RCC 7860 (cell line): ENCODE measurements at places on chromosomes 7 and 10.

DNA sequence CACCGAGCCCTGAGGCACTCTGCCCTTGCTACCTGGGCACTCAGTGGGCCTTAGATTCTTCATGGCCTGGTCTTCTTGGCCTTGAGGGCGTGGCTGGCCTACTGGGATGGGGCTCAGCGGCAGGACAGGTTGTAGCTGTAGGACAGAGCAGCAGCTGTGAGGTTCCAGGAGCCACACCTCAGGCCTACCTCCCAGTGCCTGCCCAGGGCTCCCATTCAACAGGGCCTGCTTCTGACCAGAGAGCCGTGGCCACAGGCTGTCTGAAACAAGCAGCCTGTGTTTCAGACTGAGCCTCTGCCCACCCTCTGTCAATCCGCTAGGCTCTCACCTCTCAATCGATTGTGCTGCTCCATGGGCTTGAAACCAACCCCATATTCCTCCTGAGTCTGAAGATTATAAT, 928.0 kb upstream of the ZNF722 start:
- DNase-seq = no peak

GRCh38 chr7:102426268-102427018, 6.9 kb upstream of the ORAI2 start:
- no peak for DNase-seq

DNA sequence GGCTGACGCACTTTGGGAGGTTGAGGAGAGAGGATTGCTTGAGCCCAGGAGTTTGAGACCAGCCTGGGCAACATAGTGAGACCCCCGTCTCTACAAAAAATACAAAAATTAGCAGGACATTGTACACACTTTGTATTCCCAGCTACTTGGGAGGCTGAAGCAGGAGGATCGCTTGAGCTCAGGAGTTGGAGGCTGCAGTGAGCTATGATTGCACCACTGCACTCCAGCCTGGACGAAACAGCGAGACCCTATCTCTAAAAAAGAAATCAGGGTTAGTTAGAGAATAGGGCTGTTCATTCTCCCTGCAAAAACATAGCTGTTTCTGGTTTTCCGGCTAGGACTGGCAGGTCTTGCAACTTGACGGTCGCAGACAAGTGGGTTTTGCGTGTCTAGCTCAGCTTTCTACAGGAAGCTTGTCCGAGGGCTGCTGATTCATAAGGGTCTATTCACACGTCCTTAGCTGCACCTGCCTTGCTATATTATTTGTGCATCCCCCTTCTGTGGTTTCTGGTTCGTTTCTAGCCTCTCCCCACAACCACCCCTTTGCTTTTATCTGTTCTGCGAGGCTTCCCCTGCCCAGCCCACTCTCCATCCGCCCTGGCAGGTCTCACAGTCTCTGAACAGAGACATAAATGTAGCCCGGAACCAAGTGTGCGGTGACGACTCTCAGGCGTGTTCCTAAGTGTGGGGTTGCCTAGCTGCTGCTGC, 10.7 kb downstream of the AMZ1 start:
- DNase-seq = no peak

DNA sequence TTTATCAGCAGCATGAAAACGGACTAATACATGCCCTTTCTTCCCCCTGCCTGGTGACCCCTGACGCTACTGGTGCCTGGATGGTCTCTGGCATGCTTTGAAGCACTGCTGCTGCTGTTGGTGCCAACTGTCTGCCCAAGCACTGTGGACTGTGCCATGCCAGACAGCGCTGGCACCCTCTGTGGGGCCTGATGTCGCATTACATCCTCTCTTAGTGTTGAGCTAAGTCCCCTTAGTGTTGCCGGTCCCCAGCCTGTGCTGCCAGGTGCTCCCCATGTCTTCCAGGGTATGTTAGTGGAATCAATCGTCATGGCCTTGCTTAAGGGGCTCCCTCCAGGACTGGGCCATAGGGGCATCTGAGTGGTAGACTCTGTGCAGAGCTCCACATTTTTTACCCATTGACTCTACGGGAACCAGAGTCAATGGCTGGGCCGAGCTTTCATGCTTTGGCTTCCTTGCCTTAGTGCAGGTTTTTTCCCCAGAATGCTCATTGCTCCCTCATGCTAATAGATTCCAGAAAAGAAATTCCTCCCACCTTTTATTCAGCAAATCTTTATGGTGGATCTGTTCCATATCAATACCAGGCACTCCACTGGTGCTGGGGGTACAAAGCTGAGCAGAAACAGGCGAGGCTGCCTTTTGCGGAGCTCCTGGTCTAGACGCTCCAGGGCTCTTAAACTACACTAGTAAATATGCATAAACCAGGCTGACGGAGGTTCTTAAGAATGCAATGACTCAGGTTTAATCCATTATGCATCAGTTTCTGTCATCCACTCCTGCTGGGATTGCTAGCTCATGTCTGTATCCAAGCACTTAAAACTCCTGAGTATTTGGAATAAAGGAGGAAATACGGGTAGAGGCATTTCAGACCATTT, 21.8 kb upstream of the MRC1 start:
- DNase-seq = peak; percentile 89

GRCh38 chr7:33040803-33041516, 21.6 kb downstream of the NT5C3A start:
- DNase-seq = peak; percentile 65

GRCh38 chr10:1264001-1264400, 207.8 kb downstream of the WDR37 start:
- no peak for DNase-seq

- no peak for DNase-seq
These were observed 88.0 kb downstream of the CELF2 start for GRCh38 chr10:11105676-11106004.

DNA sequence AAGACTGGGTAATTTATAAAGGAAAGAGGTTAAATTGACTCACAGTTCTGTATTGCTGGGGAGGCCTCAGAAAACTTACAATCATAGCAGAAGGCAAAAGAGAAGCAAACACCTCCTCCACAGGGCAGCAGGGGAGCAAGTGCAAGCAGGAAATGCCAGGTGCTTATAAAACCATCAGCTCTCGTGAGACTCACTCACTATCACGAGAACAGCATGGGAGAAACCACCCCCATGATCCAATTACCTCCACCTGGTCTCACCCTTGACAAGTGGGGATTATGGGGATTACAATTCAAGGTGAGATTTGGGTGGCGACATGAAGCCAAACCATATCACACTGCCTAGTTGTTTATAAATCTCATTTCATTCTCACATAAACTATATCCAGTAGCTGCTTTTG, 28.0 kb upstream of the CPN1 start:
- DNase-seq = no peak

- DNase-seq = no peak
These were observed 175.4 kb downstream of the CSTF2T start for GRCh38 chr10:51524041-51524440.

- DNase-seq = no peak
These were observed 29.7 kb downstream of the TMEM248 start for GRCh38 chr7:66950763-66951162.

DNA sequence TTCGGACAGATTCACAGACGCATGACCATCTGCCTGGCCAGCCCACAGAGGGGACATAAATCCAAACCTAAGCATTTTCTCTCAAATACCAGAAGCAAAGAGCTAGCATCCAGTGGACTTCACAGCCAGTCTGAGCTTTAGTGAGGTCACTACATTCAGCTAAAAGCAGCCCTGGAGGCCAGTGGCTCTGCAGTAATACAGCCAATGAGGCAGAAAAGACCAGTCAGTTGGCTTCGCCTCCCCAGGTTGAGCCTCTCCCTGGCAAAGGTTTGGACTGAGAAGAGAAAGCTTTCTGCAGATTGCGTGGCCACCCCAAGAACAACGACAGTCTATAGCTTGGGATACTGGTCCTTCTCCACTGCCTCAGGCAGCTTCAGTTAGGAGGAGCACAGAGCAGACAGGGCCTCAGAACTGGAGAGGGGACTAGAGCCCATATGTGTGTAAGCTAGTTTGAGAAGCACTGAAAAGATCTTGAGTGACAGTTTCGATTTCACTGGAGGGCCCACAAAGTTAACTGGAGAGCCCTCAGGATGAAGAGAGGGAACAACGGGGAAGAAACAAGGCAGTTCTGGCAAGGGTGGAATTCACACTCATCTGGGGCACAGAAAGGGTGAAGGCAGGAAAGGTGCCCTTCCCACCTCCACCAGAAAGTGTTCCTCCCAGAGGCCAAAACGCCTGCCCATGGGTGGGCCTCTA, 3.8 kb downstream of the WDR91 start:
- no peak for DNase-seq

DNA sequence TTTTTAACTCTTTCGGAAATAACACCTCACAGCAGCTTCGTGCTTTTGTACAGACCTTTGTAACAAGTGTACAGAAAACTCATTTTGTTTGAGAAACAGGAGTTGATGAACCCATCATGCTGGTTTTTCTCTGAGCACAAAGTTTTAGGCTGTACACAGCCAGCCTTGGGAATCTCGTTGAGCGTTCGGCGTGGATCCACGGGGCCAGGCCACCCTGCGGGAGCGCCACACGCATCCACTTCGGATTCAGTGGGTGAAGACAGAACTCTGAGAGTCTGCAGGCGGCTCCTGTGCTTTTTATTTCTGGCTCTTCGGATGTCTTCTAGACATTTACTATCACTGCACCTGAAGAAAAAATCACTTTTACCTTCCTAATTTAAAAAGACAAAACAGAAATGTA, 131.2 kb downstream of the SMURF1 start:
- no peak for DNase-seq

DNA sequence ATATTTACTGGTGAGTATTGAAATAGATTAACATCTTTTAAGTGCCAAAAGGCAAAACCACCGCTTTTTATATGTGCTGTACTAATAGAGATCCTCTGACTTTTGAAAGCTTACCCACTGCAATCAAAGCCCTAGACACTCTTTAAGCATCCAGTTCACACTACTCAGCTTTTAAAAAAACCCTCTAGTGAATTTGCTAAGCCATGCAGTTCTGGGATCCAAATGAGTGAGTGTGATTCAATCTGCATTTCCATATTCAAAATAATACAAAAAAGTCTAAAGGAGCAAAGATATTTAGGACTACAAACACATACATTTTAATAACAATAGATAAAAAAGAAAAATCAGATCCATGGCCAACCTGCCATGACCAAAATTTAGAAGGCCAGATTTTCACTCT, 288.2 kb downstream of the MAGI2 start:
- DNase-seq = no peak

DNA sequence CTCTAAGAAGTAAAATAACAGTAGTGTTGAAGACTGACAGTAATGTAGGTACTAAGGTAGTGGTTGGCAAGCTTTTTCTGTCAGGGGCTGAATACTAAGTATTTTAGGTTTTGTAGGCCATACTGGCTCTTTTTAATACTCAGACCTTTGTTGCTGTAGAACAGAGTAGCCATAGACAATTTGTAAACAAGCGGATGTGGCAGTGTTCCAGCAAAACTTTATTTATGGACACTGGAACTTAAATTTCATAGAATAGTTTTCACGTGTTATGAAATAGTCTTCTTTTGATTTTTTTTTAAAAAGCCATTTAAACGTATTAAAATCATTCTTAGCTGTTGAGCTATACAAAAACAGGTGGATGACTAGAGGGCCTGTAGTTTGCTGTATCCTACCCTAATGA, 121.2 kb downstream of the MLLT10 start:
- no peak for DNase-seq

DNA sequence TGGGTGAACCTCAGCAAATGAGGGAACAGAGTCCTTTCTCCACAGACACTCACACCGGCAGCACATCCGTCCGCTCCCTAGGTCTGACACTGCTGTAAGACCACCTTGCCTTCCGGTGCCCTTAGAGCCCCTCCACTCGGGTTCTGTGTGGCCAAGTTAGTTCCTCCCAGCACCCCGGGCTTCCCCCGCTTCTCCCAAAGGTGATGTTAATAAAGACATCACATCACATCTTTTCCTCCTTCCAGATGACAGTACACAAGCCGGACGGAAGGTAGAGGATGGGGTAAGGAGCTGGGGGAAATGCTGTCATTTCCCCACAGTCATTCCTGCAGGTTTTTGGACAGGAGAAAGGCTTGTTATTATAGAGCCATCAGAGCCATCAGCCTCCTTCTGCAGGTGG, 42.3 kb downstream of the OAT start:
- no peak for DNase-seq
